ENCODE measurements at places on chromosomes 1 and 21. TPM values are rescaled to one million over a fixed set of nuclear protein-coding genes. Genes with fewer than 3 reads are reported as not detected.

DNA sequence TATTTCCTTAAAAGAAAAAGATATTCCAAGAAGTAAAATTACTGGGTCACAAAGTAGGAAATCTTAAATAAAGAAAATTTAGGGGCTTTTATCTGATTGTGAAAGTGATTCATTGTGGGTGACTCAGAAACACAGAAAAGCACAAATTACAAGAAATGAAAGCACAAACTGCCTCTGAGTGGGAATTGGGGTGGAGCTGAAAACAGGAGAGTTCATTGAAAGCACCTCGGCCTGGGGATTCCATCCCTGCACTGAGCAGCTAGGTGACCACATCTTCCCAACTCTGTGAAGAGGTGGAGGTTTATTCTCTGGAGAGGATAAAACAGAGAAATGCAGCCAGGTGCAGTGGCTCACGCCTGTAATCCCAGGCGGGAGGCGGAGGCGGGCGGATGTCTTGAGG is 7.4 kb downstream of the GJA4 start:
- no peak for DNase-seq

The AMY1B gene
- total RNA-seq, result not detected

The FCAMR gene
- total RNA-seq, result not detected

- no peak for DNase-seq
These were observed 37.2 kb downstream of the TTLL7 start for GRCh38 chr1:83961571-83962295.

The NTNG1 gene
- not detected for total RNA-seq

DNA sequence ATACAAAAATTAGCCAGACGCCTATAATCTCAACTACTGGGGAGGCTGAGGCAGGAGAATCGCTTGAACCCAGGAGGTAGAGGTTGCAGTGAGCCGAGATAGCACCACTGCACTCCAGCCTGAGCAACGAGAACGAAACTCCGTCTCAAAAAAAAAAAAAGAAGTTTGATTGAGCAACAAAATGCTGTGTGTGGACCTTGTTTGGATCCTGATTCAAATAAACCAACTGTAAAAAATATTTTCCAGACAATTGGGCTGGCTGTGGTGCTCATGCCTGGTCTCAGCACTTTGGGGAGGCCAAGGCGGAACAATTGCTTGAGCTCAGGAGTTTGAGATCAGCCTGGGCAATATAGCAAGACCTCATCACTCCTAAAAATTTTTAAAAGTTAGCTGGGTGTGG is 16.8 kb downstream of the PTAFR start:
- no peak for DNase-seq

The BTBD19 gene
- 15.1 TPM for total RNA-seq

The ZFP69B gene
- total RNA-seq, result 3.8 TPM

GRCh38 chr1:42056460-42056859 is 96.8 kb upstream of the GUCA2B start:
- DNase-seq, result no peak

The STUM gene
- 3.0 TPM for total RNA-seq

GRCh38 chr1:84073266-84073665 is 70.8 kb upstream of the PRKACB start:
- DNase-seq, result no peak

GRCh38 chr1:14872762-14873161 is 274.3 kb downstream of the KAZN start:
- DNase-seq, result no peak

The OVAAL gene
- total RNA-seq, result not detected

DNA sequence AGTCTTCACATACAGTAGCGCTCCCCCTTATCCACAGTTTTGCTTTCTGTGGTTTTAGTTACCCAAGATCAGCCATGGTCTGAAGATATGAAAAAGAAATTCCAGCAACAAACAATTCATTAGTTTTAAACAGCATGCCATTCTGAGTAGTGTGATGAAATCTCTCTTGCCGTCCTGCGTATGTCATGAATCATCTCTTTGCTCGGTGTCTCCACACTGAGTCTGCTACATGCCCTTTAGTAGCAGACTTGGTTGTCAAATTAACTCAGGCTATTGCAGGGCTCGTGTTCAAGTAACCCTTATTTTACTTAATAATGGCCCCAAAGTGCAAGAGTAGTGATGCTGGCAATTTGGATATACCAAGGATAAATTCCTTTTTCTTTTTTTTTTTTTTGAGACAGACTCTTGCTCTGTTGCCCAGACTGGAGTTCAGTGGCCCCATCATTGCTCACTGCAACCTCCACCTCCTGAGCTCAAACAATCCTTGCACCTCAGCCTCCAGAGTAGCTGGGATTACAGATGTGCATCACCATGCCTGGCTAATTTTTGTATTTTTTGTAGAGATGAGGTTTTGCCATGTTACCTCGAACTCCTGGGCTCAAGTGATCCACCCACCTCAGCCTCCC is 22.6 kb downstream of the PHACTR4 start:
- DNase-seq, result no peak

Data from ascending aorta (tissue), 2 donors.